Amniotic stem cell (primary cell): ENCODE measurements at places on chromosomes 3 and 15.

DNA sequence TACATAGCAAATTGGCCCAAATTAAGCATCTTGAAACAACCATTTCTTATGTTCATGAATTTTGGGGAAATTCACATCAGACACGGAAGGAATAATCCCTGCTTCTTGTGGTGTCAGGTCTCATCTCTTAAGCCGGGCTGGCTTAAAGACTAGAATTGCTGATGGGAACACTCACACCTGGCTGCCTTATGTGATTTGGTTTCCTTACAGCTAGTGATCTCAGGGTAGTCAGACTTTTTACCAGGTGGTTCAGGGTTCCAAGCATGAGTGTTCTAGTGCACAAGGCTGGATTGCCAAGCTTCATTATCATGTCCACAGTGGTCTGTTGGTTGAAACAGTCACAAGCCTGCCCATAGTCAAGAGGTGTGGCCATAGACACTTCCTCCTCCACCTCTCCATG, 20.3 kb upstream of the CCNL1 start:
- no peak for DNase-seq

- DNase-seq: no peak
These were observed 53.9 kb downstream of the QTRT2 start for GRCh38 chr3:114110439-114110838.

DNA sequence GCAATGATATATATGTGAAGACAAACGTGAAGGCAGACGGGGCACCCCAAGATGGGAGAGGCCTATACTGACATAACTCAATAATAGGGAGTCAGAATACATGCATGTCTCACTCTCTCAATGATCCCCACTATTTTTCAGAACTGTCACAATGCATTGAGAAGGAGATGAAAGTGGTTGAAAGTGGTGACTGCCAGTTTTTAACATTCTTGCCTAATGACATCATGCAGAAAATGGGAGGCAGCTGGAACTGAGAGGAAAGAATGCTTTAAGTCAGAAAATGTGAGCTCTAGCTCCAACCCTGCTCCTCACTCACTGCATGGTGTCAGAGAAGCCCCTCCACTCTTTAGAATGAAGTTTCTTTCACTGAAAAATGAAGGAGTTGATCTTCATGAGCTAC, 55.3 kb upstream of the P2RY1 start:
- DNase-seq: no peak

DNA sequence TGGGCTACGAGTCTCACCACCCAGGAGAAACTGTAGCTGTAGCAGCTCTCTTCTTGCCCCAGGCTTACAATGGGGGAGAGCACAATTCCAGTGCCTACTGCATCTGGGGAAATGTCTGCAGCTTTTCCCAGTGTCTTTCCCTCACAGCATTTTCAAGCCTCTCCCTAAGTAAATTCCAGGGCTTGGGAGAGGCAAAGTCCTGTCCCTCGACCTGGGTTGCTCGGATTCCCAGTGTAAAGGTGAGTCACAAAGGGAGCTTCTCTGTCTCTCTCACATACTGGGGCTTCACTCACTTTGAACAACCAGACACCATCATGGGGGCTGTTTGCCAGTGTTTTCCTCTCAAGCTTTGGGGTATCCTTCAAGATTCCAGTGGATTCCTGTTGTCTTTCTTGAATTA, 689.4 kb upstream of the NAALADL2 start:
- DNase-seq: no peak

DNA sequence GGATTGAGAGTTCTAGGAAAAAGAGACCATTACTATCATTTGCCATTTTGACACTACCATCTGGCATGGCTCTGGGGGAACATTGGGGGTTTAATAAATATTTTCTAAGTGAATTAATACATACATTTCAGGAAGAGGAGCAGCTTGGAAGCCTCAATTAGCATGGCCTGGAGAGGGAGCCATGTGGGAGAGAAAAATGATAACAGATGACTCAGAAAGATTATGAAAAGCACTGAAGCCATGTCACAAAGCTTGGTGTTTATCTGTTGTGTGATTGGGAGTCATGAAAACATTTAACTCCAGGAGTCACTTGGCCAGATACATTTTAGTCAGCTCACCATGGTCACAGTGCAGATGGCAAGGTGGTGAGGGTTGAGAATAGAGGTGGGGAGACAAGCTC, 121.0 kb downstream of the SSR3 start:
- no peak for DNase-seq

- DNase-seq: no peak
These were observed 32.2 kb upstream of the ABHD17C start for GRCh38 chr15:80662757-80663553.

DNA sequence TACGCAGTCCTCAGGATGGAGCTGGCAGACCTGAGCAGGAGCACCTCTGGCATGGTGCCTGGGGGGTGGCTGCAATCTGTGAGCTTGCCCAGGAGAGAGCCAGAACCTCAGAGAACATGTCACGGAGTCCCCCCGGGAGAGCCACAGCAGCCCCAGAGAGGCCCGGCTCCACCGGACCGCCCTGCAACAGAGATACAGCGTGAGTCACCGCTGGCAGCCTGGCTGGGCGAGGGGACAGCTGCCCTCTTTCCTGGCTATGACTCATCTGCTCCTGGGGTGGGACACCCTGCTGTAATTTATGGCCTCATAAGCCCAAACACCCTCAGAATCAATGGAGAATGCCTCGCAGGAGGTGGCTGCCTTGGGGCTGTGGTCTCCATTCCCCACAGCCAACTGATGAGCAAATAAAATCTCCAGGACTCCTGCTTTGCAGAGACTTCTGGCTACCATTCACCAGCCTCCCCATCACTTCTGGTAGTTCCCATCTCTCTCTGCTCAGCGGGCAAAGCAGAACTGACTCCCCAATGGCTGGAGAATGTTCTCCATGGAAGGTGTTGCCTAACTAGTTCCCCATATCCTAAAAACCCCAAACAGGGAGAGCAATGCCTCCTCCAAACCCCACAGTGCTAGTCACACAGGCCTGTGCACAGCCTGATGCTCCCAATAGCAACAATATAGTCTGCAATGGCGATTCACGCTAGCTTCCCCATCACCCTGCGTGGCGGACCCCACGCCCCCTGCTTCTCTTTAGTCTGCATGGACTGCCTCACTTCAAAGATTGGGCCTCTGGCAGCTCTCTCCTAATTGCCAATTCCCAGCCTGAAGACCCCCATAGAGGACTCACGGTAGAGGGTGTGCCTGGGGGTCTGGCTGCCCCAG, 21.6 kb downstream of the ACSBG1 start:
- peak; percentile 40 for DNase-seq

GRCh38 chr15:66711862-66712261, 9.8 kb downstream of the SMAD6 start:
- DNase-seq: no peak

DNA sequence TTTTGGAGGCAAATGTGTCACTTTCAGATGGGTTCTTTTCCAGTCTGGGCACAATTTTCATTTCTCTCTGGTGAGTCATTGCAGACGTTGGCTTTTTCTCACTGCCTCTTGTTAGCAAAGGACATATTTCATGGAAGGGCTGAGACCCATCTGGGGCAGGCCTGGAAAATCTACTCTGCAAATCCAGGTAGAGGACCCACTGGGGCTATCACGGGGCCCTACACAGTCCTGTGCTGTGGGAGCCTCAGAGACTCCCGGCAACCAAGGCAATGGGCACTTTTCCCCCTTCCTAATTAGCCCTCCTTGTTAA, 58.0 kb downstream of the HRH1 start:
- no peak for DNase-seq

GRCh38 chr3:146345900-146346299, 95.0 kb upstream of the PLSCR4 start:
- DNase-seq: no peak

GRCh38 chr3:129261894-129262293, 12.5 kb downstream of the COPG1 start:
- DNase-seq: no peak

DNA sequence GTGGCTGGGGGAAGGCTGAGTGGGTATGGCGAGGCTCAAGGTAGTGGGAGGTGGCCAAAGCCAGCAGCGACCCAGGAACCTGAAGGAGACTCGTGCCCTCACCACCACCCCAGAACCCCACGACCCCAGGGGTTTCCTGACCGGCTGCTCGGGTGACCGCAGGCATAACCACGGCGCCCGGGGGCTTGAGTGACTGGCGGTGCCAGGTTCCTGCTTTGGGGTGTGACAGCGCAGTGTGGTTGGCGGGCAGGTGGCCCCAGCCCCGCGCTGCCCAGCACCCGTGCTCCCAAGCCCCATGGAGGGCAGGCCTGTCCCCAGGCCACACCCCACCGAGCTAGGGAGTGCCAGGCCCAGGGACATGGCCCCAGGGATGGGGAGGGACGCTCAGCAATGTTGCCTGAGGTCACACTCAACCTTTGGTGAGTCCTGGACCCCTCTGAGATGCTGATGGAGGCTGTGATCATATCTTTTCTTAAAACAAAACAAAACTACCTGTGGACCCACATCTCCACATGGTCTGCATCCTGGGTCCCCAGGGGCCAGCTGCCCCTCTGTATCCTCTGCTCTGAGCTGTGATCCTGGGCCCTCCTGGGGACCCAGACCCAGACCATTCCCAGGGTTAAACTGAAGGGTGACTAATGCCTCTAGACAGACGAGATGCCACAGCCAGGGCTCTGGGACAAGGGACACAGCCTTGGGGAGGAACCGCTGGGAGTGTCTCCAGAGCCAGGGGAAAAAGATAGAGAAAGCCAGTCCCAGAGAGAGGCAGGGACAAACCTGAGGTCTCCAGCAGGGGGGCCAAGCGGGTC, 13.0 kb downstream of the DNAJB8 start:
- no peak for DNase-seq

GRCh38 chr15:93173369-93173768, 84.4 kb upstream of the RGMA start:
- no peak for DNase-seq

DNA sequence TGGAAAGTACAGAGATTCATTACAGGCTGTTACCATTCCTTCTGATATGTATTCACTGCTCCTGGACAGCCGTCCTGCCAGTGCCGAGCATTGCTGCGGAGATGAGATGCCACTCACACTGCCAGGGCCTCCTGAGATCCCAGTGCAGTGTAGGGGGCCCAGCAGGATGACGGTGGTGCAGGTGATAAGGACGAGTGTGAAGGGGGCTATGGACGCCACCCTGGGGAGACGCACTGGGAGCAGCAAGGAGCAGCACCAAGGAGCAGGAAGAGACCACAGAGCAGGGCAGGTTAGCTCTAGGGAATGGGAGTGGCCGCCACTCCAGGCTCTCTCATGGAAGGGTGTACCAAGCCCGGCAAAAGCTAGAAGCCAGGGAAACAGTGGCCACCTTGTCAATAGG, 4.0 kb upstream of the KLF15 start:
- no peak for DNase-seq

GRCh38 chr3:77825001-77825827, 785.3 kb downstream of the ROBO2 start:
- peak; percentile 83 for DNase-seq

DNA sequence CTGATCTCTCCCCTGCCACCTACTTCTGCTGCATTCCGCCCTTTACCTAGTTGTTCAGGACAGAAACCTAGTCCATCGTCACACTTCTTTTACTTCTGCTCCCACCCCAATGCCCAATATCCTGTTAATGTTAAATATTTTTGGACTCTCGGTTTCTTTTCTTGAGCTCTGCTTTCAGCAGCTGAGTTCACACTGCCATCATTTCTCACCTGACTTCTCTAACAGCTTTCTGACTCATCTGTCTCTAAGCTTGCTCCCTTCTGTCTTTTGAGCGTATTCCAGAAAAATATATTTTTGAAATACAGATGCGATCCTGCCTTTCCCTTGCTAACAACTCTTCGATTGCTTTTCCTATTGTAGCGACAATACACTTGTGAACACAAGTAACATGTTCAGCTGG, 183.4 kb downstream of the KLHL25 start:
- DNase-seq: no peak

DNA sequence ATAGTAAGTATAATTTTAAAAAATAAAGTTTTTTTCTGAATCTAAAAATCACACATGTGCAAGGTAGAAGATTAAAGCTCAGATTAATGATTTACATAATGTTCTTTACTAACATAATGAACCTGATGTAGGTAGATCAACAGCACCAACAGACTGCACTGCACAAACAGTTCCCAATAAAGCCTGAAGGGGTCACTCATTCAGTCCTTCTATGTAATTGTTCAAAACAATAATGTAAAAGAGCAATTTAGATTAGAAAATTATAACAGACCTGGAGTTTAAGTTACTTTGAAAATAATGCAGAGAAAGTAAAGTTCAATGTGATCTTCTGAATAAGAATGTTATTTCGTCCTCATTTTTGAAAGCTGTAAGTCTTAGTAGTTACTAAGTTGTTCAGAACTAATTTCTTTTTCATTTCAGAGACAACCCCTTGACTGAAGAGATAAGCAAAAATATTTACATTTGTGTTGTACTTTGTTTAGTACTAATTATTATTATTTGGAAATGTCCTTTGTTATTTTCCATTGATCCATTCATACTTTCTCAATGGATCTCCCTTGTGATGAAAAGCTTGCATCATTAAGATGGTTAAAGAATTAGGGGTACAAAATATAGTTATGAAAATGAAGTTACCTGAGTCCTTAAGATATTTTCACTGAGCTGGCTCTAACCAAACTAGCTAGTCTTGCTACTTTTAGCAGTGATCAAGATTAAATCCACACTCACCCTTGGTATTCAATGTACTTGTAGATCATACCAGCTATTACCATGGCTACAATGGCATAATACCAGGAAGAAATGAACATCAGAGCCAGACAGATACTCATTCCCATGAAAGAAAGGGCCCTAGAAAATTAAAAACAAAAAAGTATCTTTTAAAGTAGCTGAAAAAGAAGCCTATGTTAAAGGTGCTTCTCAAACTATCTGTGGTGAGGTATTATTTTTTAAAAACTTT, 16.8 kb downstream of the EMC4 start:
- DNase-seq: no peak

GRCh38 chr15:63203451-63204090, 14.2 kb downstream of the RAB8B start:
- no peak for DNase-seq

DNA sequence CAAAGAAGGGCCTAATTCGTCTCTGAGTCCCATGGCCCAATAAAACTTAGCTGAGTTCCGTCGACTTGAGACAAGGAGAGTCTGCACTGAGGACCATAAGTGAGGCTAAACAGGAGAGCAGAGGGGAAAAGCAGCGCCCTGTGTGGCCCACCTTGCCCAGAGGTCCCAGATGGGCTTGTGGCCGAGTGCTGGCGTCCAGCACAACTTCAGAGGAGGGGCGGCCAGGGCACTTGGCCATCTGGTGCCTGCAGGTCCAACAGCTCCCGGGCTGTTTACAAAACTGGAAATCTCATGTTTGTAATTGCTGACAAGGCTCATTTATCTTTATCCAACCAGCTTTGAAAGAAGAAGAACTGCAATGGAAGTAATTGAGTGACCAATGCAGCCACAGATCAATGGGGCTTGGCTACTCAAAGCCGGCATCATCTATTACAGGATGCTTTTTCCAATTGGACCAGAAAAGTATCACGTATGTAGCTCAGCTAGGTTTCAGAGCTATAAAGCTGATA, 306.3 kb downstream of the OCA2 start:
- DNase-seq: no peak

DNA sequence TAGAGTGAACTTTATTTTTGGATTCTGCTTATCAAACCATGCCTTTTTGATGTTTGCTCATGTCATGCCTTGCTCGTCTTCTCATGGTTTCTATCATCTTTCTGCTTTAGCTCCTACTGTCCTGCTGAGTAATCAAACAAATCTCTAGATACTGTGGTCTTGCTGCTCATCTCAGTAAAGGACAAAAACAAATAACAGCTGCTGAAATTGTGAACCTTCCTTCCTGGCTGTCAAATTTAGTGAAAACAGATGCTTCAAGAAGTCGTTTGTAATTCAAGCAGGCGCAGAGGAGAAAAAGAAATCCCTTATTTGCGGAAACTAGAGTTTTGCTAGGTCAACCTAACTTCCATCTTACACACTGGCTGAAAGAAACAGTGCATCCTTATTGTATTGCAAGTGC, 616.1 kb upstream of the ALCAM start:
- DNase-seq: no peak
